Left colon (tissue), 2 donors: ENCODE measurements at places on chromosomes 4 and X.
A peak's percentile ranks its signal among the peaks of the same experiment; 100 is the strongest.

GRCh38 chr4:153001626-153002025 lies 65.5 kb downstream of the FHDC1 start:
- DNase-seq = no peak

DNA sequence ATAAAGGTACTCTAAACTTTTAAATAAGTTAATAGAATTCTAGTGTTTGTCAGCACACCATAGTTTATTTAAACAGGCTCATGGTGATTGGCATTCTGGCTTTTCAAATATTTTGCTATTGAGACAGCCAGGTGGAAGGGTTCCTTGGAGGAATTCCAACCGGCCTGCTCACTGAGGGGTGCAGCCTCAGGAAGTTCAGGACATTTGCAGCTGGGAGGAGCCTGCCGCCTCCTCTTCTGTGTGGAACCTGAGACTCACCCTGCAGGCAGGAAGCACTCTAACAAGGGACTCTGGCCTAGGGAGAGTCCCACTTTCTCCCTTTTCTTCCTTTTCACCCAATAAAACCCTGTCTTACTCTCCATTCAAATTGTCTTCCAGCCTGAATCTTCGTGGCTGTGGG lies 1328.0 kb downstream of the FSTL5 start:
- no peak for DNase-seq

- no peak for DNase-seq
Observed at GRCh38 chr4:124325690-124326089, 386.8 kb downstream of the ANKRD50 start.

DNA sequence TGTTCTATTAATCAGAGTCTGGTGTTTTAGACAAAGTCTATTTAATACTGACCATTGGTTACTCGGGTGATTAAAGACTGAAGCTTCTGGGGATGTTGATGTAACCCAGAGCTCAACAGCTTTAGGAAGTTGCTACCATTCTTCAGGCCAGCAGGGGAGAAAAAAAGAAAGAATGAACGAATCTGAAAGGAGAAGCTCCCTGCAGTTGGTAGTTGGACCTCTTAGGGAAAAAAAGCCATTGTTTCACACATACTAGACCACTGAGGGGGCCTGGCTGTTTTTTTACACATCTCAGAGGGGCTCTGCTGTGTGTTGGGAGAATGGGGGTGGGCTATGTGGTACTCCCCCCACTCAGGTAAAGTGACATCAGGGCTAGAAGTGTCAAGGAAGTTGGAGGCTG lies 378.9 kb downstream of the KCNIP4 start:
- DNase-seq = no peak

DNA sequence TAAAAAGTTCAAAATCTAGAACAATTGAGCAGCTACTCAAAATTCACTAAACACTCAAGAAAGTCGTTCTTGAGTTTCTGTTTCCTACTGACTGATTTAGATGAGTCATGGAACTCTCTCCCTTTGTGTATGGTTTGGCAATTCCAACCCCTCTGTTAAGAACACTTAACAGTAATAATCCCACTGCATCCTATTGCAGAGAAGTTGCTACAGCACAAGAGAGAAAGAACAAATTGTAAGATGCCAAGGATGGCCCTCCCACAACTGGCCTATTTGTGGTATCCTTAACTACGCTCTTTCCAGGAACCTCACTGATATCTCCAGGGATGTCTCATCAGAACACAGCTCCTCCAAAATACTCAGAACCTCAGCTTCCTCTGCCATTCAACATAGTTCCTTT lies 701.8 kb upstream of the TENM3 start:
- DNase-seq = no peak

- no peak for DNase-seq
Observed at GRCh38 chr4:98125585-98125984, 17.7 kb downstream of the STPG2 start.

DNA sequence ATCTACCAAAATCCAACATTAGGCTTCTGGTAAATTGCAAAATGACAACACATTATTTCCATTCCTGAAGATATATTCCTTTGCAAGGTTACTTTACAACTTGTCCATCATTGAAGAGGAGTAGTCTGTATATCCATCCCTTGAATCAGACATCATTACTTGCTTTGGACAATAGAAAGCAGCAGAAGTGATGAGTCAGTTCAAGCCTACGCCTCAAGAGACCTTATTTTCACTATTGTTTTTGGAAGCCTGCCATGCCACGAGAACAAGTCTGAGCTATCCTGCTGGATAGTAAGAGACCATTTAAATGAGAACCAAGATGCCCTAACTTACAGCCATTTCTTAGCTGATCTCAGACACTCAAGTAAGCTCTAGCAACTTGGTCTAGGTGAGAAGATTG lies 246.0 kb upstream of the HHIP start:
- no peak for DNase-seq

- DNase-seq = peak; percentile 23
Observed at GRCh38 chr4:153651587-153651986, 32.5 kb upstream of the TLR2 start.

DNA sequence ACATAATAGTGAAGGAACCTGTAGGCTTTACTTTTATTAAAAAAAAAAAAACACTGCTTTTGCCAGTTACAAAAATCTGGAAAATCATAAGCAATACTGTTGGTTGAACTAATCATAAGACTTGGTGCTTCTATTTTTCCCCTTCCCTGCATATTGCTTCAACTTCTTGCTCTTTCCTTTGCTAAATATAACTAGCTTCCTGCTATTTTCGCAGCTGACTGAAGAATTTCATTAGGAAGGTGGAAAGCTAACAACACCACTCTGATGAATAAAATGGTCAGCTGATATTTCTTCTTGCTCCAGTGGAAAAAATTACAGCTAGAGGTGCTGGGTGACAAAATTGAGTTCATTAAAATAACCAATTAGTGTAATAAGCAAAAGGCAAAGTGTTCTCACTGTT lies 39.3 kb downstream of the MEPE start:
- no peak for DNase-seq

DNA sequence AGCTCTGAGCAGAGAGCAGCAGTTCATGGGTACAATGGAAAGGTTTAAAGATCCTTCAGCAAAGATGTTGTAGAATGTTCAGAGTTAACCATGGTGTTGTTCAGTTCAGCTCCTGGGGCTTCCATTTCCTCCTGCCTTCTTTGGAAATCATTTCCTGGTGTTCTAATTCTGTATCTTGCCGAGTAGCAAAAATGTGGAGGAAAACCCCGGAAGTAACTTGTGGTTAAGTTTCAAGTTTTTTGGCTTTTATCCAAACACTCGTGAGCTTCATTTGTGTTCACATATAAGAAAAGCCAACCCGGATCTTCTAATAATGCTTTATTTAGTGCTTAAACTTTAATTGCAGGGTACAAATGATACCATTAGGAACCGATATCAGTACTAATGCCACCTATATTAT lies 33.6 kb upstream of the ARX start:
- DNase-seq = no peak

- DNase-seq = no peak
Observed at GRCh38 chr4:6924361-6924779, 14.7 kb downstream of the TBC1D14 start.

GRCh38 chrX:132677233-132677716 lies 188.4 kb upstream of the MBNL3 start:
- DNase-seq = no peak
